ENCODE measurements at places on chromosomes 1 and 21. TPM values are rescaled to one million over a fixed set of nuclear protein-coding genes. Genes with fewer than 3 reads are reported as not detected.

The IKBKE gene
- polyA plus RNA-seq, result 6.6 TPM

The PRKCZ gene
- polyA plus RNA-seq, result 40.9 TPM

The SUSD4 gene
- polyA plus RNA-seq, result 29.8 TPM

GRCh38 chr1:243672539-243673074 is 177.4 kb downstream of the AKT3 start:
- peak; percentile 4 for DNase-seq

The FNDC10 gene
- 1.5 TPM for polyA plus RNA-seq

Data from right lung (tissue), 10 donors.